ENCODE measurements at places on chromosomes 7 and 10.

- DNase-seq: no peak
Observed at GRCh38 chr7:94662548-94662947, 6.6 kb upstream of the SGCE start.

DNA sequence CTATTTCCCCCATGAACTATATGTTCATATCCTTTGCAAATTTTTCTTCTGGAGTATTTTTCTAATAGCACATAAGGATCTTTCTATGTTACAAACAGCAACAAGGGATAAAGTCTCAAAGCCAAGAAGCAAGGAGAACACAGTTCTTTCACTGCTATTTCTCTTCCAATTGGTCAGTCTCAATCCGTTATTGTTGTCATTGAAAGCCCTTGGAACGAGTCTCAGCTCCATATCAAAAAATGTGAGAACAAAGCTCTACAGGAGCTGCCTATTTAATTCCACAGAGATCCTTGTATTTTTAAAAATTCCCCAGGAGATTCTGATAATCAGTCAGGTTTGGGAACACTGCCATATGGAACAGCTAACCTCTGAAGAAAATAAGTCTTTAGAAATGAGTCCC is 15.7 kb downstream of the SLC35B4 start:
- DNase-seq: no peak

DNA sequence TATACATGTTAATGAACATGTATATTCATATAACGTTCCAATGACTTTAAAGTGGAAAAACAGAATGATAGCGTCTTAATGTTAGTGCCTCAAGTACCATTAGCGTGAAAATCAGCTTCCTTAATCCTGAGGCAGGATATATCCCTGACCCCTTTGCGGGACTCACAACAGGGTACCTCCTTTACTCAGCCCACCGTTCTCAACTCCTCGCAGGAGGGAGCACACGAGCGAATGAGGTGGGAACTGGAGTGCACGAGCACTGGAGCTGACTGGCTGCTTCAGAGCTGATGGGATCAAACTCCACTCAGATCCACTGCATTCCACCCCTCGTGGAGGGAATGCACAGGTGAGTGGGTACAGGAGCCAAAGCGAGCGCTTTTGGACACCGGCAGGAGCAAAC is 36.1 kb downstream of the AVL9 start:
- DNase-seq: no peak

DNA sequence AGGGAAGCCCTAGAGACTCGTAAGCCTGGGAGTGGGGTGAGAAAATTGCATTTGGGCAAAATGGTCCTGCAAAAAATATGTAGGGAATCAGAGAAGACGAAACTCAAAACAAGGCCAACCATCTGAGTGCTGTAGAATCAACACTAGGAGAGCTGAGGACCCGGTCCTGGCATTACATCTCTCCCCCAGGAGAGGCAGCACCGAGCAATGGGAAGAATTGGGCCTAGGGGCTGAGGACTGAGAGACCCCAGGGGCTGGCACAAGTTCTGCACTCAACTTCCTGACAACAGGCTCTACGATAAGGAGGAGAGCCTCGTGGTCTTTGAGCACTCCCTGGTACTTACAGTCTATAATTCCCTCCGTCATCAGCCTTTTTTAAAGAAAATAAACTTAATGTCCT is 47.6 kb downstream of the BPGM start:
- no peak for DNase-seq

GRCh38 chr10:112810711-112811151 is 139.3 kb upstream of the TCF7L2 start:
- no peak for DNase-seq

DNA sequence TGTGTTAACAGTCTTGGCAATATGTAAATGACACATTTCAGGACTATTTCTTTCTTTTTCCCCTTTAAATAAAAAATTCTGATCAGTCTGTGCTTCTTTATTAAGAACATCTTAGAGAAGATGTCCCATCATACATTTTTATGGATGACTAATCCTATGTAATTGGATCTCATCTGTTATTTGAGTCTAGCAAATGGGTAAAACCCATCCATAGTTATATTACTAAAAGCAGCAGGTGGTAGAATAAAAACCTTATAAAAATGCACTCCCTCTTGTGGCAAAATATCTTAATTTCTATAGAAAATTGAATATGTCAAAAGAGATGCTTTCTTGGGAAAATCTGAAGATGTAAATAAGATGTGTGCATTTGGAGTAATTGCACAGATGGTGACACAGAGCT is 35.3 kb downstream of the TRRAP start:
- no peak for DNase-seq

DNA sequence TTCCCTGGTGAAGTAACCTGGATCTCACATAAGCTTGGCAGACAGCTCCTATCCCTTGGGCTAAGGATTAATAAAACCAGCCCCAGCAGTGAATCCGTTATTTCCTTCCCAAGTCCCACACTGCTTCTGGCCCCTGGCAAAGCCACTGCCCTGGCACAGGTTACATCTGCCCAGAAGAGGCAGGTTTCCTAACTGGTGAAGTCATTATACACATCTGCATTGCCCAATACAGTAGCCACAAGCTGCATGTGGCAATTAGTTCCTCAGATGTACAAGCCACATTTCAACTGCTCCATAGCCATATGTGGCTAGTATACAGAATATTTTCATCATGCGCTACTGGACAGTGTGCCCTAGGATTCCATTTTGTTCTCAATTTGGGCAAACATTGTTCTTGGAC is 273.0 kb downstream of the GRM8 start:
- DNase-seq: no peak

GRCh38 chr7:29806208-29806994 is at the start of gene WIPF3:
Gene WIPF3, plus strand, starts transcription at chr7:29806508. Its CDS starts 28,217 bp downstream, at chr7:29834725.
- DNase-seq: no peak

DNA sequence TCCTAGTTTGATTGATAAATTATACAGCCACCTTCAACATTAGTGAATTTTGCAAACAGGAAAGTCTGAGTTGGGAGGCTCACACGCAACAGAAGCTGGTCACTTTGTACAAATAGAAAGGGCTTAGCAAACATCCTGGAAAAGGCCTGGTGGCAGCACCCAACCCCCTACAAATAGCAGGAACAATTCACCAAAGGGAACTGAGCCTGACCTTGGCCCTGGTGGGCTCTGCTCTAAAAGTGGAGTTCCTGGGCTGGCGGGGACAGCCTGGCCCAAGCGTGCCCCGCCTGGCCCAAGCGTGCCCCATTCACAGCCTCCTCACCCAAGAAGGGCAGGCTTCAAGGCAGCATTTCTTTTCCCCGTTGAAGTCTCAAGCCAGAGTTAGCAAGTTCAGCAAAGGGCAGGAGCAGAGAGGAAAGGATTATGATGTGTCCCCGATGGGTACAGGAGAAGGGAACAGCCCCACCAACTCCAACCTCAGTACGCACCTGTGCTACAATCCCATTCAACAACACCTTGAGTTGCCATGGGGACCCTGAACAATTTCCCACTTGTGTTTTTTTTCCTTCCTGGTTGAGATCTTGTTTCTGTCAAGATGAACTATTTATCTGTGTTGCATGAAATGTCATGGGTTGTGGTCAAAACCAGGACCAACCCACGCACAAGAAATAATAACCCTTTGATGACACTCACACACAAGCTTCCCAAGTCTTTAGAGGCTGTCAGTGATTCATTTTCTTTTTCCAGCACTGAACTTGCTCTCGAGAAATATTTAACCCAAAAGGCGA is 43.4 kb downstream of the RGS10 start:
- DNase-seq: no peak

- DNase-seq: no peak
Observed at GRCh38 chr10:59945991-59946390, 39.6 kb upstream of the CCDC6 start.

- no peak for DNase-seq
Observed at GRCh38 chr10:109701633-109702215, 221.6 kb downstream of the XPNPEP1 start.

DNA sequence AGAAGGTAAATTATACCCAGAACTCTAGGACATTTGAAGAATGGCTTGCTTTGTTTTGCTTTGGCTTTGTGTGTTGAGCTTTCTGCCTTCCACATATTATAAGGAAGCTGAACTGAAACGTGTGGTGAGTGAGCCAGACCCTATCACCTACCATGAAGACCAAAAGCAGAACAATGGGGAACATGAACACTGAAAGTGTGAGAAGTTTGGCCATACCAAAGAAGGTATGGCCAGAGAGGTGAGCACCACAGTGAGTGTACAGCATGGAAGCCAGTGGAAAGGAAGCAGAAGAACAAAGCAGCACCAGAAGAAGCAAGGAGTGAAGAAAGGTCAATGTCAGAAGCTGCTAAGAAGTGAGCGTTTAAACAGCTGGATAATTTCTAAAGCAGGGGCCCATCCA is 59.7 kb upstream of the CCDC71L start:
- DNase-seq: no peak

- no peak for DNase-seq
Observed at GRCh38 chr7:14937581-14937980, 35.0 kb upstream of the DGKB start.

GRCh38 chr7:56181010-56181409 is 64.8 kb upstream of the NUPR2 start:
- DNase-seq: no peak

GRCh38 chr10:132112611-132113010 is 46.9 kb downstream of the JAKMIP3 start:
- no peak for DNase-seq

DNA sequence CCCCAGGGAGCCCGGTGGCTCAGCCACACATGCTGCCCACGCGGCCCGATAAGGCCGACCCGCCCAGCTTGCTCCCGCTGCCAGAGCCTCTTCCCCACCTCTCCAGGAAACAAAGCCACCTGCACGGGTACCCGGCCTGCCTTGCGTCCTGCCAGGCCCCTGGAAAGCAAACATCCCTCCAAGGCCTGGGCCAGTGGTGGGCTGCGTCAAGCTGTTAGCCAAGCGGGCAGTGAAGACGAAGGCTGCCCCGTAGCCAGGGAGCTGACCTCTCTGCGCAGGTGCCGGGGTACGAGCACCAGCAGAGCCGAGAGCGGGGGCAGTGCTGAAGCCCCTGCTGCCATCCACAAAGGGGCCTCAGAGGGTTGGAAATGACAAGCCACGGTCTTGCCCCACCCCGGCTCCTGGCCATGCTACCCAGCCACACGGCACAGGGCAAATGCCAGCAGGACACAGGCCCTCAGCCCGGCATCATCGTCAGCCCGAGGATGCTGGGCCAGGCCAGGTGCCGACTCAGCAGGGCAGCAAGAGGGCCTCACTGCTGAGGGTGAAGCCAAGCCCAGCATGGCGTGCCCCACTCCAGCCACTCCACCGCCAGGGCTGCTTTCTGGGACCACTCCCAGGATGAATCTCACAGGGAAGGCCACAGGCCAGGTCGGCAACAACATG is 140.0 kb downstream of the PTPRN2 start:
- no peak for DNase-seq

DNA sequence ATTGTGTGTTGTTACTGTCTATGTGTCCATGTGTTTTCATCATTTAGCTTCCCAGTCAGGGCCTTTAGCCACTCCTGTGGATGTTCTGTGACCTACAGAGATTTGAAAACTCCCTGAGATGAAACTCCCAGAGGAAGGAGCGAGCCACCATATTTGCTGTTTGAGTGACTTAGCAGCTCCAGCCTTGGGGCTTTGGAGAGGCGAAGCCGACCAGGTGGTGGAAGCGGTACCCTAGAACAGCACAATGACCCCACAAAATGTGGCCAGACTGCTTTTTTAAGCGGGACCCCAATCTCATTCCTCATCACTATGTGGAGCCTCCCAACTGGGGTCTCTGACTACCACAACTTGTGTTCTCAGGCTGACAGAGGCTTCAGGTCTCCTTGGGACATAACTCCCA is 323.9 kb upstream of the KCND2 start:
- no peak for DNase-seq

- DNase-seq: no peak
Observed at GRCh38 chr7:35983626-35984025, 169.4 kb upstream of the EEPD1 start.

- DNase-seq: no peak
Observed at GRCh38 chr10:90589825-90590224, 268.0 kb downstream of the HTR7 start.

GRCh38 chr7:107944411-107945169 is 53.6 kb downstream of the DLD start:
- DNase-seq: no peak

GRCh38 chr10:29823553-29824080 is 188.8 kb upstream of the SVIL start:
- DNase-seq: no peak

- no peak for DNase-seq
Observed at GRCh38 chr7:111763221-111763801, 201.0 kb upstream of the IMMP2L start.

- no peak for DNase-seq
Observed at GRCh38 chr10:69685802-69686585, 55.9 kb downstream of the FAM241B start.
